GM23248 (cell line): ENCODE measurements at places on chromosomes 12 and 14.

DNA sequence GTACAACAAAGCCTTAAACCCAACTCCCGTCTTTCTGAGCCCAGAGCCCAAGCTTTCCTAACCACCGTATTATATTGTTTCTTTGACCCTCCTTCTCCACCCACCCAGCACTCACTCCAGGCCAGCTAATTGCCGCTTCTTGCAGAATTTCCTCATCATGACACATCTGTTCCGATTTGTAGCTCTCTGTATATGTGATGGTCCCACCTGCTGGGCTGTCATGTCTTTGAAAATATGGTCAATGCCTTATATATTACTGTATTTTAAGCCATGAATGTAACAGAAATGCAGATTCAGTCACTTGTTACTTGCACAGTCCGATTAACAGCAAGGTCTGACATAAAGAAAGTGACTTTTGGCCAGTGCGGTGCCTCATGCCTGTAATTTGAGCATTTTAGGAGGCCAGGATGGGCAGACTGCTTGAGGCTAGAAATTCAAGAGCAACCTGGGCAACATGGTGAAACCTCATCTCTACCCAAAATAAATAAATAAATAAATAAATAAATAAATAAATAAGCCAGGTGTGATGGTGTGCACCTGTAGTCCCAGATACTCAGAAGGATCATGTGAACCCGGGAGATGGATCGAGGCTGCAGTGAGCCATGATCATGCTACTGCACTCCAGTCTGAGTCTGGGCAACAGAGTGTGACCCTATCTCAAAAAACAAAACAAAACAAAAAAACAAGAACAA is 359.8 kb downstream of the ATP23 start:
- DNase-seq, result no peak

- no peak for DNase-seq
These were observed 237.6 kb downstream of the BCAT1 start for GRCh38 chr12:24711056-24712008.

DNA sequence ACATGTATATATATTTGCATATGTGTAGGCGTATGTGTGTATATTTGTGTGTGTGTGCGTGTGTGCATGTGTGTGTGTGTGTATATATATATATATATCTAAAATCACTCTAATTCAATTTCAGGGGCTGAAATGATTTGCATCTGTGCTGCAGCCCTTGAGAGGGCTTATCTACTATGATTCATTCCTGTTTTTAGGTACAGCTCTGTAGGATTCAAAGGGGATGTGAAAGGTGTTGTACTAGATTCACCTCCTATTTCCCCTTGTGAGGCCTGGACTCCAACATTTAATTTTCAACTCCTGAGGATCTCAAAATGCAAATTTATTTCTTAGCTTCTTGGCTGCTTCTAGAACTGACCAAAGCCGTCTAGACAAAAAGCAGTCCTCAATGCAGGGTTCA is 11.1 kb downstream of the ERP27 start:
- DNase-seq, result no peak

DNA sequence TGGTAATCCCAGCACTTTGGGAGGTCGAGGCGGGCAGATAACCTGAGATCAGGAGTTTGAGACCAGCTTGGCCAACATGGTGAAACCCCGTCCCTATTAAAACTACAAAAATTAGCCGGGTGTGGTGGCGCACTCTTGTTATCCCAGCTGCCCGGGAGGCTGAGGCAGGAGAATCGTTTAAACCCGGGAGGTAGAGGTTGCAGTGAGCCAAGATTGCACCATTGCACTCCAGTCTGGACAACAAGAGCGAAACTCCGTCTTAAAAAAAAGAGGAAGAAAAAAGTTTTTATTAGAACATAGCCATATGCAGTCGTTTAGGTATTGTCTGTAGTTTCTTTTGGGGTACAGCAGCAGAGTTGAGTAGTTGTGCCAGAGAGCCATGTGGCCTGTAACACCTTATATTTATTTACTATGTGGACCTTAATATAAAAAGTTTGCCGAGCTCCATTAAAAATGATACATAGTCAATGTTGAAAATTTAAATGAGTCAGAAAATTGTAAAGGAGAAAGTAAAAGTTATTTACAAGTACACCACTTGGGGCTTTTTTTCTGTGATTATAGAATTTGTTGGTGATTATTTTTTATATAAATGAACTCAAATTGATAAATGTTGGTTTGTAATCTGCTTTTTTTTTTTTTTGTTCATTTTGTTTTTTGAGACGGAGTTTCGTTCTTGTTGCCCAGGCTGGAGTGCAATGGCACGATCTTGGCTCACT is 2.2 kb downstream of the ADIPOR2 start:
- DNase-seq, result no peak

DNA sequence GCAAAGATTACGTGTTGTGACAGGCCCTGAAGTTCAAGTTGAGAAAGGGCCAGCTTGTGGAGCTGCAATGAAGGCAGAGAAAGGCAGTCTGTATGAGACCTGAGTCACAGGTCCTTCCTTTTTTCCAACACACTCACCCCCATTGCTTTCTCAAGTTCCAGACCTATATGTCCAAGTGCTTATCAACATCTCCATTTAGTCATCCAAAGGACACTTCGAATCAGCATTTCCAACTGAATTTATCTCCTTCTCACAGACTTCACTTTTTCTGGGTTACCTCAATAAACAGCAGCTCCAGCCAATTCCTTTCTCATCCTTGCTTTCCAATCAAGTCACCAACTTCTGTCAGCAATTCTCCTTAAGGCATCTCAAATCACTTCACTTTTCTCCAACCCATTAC is 56.4 kb upstream of the KIF21A start:
- DNase-seq, result no peak

DNA sequence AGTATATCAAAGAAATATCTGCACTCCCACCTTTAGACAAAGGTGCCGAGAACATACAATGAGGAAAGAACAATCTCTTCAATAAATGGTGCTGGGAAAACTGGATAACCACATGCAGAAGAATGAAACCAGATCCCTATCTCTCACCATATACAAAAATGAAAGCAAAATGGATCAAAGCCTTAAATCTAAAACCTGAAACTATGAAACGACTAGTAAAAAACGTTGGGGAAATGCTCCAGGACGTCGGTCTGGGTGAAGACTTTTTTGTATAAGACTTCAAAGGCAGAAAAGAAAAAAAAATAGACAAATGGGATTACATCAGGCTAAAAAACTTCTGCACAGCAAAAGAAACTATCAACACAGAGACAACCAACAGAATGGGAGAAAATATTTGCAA is 83.8 kb downstream of the PPM1A start:
- DNase-seq, result no peak

GRCh38 chr14:93989939-93990338 is 7.2 kb upstream of the CCDC197 start:
- no peak for DNase-seq

GRCh38 chr12:104596134-104596799 is 139.5 kb downstream of the CHST11 start:
- peak; percentile 96 for DNase-seq

DNA sequence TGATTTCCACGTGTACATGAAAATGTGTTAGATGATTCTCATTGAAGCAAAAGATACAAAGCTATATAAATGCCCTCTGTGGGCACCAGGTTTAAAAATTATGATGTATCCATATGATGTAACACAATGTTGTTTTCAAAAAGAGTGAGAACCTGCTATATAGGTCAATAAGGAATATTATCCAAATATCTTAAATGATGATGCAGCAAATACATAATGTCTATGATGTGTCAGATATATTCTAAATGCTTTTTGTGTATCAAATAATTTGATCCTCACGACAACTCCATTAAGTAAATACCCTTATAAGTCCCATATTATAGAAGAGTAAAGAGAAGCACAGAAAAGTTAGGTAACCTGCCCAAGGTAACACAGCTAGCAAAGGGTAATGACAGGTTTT is 393.0 kb upstream of the DCN start:
- no peak for DNase-seq

DNA sequence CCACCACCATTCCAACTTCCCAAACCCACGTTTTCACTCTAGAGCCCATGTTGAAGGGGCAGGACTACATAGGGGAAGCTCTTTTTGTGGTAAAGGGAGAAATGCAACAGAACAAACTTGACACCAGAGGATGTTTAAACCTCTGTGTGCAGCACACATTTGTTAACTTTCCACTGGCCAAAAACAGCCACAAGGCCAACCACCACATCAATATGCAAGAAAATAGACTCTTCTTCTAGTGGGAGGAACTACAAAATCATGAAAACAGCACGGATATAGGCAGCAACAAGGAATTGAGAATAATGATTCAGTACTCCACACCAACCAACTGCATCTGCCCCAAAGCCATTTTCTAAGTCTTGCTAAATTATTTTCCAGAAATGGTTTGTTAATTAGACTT is 66.3 kb upstream of the CEP83 start:
- no peak for DNase-seq

GRCh38 chr12:122356192-122356635 is 66.3 kb downstream of the CLIP1 start:
- DNase-seq, result peak; percentile 65

DNA sequence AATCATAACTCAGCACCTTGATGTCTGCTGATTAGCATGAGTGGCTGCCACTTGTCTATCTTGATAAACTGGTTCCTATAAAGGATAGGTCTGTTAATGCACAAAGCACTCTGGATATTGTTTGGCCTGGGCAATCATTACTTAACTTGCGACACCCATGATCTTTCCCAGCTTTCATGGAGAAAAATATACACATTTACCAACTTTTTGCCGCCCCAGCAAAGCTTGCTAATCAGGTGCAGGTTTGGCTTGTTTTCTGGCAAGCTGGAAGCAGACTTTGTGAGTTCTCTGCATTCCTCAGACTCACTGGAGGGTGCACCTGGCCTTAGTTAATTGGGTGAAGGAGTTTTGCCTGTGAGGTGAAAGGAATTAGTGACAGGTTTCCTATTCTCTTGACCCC is 1126.4 kb upstream of the FLRT2 start:
- no peak for DNase-seq

DNA sequence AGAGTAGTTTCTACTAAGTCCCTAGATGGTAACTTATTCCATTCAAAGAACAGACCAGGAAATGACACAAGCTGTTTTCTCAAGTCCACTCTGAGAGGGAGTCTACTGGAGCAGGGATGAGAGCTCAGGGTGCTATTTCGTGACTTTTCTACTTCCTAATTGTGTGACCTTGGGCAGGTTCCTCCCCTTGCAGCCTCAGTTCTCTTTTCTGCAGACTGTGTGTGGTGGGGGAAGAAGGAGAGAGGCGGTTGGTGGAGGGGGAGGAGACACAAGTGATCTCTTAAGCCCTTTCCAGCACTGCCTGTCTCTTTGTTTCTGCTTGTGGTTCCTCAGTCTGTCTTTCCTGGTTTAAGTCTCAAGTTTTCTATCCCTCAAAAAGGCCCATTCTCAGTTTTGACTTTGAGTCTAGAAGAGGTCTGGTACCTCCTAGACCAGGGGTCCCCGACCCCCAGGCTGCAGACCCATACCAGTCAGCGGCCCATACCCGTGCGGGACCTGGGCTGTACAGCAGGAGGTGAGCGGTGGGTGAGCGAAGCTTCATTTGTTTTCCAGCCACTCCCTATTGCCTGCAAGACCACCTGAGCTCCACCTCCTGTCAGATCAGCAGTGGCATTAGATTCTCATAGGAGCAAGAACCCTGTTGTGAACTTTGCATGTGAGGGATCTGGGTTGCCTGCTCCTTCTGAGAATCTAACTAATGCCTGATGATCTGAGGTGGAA is 10.7 kb downstream of the FGF6 start:
- no peak for DNase-seq

DNA sequence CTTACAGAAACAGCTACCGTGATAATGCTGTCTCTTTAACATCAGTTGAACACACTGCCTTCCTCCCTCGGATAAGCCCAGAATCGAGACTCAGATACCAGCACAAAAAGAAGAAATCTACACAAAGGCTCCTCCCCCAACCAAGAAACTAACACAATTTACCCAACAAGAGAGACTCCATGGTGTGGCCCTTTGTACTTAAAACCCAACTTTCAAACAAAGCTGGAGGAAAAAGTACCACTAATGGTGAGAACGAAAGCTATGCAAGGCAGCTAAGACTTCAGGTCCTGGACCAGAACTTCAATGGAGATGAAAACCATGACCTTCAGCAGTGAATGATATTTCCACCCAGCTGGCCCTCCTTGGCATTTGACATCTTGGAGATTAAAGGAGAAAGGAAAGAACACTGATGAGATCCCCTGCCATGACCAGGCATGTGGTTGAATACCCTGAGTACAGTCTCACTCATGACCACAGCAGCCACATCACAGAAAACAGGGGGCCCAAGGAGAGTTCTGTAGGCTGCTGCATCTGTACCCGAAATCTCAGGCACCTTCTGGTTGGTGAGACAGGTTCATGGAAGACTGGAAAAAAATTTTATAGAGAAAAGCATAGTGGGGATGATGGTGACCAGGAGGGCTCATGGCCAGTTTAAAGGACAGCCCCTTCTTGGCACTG is 36.7 kb downstream of the RBM19 start:
- DNase-seq, result no peak

DNA sequence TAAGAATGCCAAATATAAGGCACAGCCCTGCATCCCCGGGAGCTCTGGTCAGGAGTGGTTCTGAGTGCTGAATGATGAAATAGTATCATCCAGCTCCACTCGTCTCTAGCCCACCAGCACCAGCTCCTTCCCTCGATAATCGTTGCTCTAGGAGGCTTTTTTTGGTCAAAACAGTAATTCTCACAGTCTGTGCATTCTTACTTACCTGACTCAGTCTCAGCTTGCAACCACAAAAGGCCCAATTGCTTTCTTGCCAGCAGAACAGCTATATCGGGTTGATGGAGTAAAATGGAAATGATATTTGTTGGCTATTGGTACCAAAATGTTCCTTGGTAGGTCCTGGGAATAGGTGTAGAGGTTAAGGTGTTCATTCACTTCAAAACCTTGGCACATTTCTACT is 94.8 kb downstream of the BMP4 start:
- DNase-seq, result peak; percentile 2

- DNase-seq, result peak; percentile 14
These were observed 103.9 kb upstream of the RFLNA start for GRCh38 chr12:124191024-124191359.

- DNase-seq, result no peak
These were observed 15.1 kb downstream of the MVK start for GRCh38 chr12:109588461-109589239.
